ENCODE measurements at places on chromosomes 4 and X.

- no peak for DNase-seq
These were observed 11.9 kb downstream of the WDR17 start for GRCh38 chr4:176077561-176077960.

- DNase-seq: no peak
These were observed 42.5 kb downstream of the ADD1 start for GRCh38 chr4:2886161-2886560.

- no peak for DNase-seq
These were observed 101.9 kb downstream of the FBXW7 start for GRCh38 chr4:152434011-152434410.

DNA sequence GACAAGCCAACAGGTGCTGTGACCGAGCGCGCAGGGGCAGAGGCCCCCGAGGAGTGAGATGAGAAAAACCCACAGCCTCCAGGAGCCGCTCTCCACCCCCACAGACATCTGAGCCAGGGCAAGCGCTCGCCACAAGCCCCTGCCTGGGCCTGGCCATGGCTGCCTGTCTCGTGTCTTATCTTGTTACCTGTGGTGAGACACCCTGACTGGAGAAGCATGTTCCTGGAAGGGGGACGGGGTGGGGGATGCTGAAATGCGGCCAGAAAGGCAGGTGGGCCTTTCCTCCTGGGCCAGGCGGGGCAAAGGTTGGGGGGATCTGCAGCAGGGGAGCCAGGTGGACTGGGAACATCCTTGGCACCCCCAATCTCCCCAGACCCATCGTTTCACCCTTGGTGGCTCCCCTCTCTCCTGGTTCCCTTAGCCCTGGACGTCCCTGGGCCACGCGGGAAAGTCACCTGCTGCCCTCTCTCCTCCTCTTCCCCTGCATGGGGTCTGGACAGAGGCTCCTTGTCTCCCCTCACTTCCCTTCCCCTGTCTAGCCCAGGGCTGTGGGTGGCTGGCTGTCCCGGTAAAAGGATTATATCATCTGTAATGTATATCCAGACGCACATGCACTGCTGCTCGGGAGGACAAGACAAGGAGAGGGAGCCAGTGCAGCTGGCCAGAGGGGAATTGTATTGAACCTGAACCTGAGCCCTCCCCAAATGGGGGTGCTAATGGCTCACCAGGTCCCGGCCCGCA, 8.4 kb upstream of the DUSP9 start:
- DNase-seq: no peak

- peak; percentile 18 for DNase-seq
These were observed 5.4 kb downstream of the STBD1 start for GRCh38 chr4:76311896-76312331.

DNA sequence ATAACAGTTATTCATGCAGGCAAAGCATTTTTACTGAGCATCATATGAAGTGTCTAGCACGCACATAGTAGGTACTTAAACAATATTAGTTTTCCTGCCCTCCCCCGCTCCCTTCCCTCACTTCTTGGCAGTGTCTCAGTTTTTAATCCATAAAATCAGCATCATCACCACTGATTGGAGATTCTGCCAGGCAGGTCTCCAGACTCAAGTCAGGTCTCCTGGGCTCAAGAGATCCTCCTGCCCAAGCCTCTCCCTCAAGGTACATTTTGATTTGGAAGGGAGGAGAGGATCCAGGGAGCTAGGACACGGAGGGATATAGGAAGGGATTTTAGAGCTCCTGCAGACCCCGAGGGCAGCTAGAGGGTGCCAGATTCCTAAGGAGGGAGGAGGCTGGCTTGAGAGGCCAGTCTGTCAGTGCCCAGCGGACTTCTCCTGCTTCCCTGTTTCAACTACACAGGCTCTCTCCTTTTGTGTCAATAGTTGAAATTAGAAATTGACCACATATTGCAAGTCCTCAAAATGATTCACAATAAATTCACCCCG, 4.4 kb upstream of the FAT1 start:
- no peak for DNase-seq

- no peak for DNase-seq
These were observed 135.8 kb upstream of the NDST3 start for GRCh38 chr4:117898496-117898895.

DNA sequence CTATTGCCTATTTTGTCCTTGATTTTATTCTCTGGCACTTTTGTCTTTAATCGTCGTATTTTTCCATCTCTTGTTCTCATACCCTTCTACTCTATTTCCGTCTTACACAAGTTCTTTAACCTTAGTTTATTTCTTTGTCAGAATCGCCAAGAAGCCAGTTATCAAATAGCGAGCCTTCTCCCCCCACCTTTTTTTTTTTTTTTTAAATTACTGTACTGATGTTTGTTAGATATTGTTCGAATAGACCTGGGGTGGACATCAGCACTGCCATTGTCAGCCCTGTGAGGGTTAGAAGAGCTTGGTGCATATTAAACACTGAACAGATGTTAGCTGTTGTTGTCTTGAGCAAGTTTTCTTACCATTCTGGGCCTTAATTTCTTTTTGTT, 1.2 kb downstream of the SPCS3 start:
- DNase-seq: no peak

- no peak for DNase-seq
These were observed 2637.0 kb downstream of the PCDH7 start for GRCh38 chr4:33357121-33357520.

- DNase-seq: no peak
These were observed 99.8 kb upstream of the RAI2 start for GRCh38 chrX:17960891-17961290.

- DNase-seq: no peak
These were observed 13.7 kb downstream of the LINC00632 start for GRCh38 chrX:140723121-140723715.

GRCh38 chrX:142089193-142089592, 115.9 kb downstream of the MAGEC2 start:
- peak; percentile 2 for DNase-seq

DNA sequence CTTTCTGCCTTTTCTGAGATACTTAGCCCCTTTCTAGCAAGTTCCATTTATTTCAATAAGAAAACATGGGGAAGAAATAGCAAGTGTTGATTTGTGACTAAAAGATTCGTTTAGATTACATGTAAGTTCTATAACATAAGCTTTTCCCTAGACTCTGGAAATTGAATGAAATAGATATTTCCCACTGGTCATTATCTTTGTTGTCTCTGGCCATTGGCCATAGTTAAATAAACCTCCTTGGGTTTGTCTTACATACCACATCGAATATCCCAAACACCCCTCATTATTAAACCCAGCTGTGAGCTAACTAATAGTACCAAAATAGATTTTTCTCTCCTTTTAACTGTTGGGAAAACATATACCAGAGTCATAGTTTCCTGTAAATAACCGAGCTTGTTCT, 534.8 kb downstream of the IQCM start:
- DNase-seq: peak; percentile 16

GRCh38 chr4:36761607-36762006, 480.2 kb downstream of the DTHD1 start:
- no peak for DNase-seq

DNA sequence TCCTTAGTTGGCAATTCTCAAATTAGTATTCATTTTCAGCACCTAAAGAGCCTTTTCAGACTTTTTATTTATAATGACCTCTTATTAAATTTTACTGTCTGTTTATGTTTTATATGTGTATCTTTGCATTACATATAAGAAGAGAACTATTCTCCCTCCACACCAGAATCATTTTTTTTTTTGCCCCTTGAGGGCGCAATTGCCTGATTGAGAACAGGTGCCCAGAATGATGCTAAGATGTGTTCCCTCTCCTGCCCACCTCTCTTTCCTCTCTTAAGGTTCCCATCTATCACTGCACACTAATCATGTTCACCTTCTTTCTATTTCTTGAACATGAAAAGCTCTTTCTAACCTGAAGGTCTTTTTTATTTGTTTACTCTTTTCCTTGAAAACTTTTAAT, 44.2 kb upstream of the ADAM29 start:
- DNase-seq: no peak

GRCh38 chrX:45506149-45506730, 305.6 kb upstream of the DIPK2B start:
- DNase-seq: no peak

- DNase-seq: no peak
These were observed 201.7 kb downstream of the SPRY1 start for GRCh38 chr4:123598331-123598730.

GRCh38 chr4:153027866-153028265, 91.7 kb downstream of the FHDC1 start:
- DNase-seq: no peak

DNA sequence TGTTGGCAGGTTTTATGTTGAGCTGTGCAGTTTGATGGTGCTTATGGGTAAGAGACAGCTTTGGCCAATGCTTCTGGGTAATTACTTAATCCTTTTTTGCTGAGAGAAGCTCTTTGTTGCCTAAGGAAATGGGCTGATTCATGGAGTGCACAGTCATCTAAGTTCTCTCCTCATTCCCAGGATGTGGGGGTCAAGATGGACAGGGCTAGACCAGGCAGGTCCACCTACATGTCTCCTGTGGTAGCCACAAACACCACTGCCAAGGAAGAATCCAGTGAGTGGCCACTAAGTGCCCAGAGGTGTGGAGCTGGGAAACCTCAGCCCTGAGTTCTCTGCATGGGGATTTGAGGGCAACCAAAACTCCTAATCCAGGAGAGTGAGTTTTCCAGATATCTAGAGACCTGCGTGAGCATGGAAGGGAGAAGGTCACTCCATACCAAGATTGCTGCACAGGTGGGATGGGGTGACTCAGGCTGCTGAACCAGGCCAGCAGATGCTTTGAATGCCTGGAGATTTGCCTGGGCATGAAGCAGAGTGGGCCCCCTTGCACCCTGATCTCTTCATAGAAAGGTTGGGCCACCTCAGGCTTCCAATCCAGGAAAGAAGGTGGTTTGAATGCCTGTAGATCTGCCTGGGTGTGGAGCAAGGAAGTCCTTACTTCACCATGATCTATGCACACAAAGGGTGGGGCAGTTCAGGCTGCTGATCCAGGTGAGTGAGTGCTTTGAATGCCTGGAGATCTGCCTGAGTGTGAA, 234.8 kb upstream of the GNPDA2 start:
- DNase-seq: no peak

GRCh38 chr4:27790911-27791310, 930.3 kb downstream of the STIM2 start:
- DNase-seq: peak; percentile 3

- no peak for DNase-seq
These were observed 116.5 kb upstream of the RBPJ start for GRCh38 chr4:26204249-26204825.

DNA sequence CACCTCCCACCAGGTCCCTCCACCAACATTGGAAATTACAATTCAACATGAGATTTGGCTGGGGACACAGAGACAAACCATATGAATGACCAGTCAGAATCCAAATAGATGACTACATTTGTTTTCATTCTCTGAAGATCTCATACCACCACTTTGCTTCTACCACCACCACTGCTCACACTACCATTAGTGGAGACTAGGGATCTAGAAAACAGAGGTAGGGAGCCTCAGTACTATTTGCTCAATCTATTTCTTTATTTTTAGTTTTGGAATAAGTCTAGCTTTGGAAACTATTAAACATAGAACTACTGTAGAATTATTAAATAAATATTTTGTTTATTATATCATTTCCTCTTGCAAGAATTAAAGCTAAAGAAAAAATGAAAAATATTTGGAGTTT, 727.9 kb downstream of the CCSER1 start:
- no peak for DNase-seq

- no peak for DNase-seq
These were observed 118.3 kb upstream of the GABRA2 start for GRCh38 chr4:46508216-46508615.

DNA sequence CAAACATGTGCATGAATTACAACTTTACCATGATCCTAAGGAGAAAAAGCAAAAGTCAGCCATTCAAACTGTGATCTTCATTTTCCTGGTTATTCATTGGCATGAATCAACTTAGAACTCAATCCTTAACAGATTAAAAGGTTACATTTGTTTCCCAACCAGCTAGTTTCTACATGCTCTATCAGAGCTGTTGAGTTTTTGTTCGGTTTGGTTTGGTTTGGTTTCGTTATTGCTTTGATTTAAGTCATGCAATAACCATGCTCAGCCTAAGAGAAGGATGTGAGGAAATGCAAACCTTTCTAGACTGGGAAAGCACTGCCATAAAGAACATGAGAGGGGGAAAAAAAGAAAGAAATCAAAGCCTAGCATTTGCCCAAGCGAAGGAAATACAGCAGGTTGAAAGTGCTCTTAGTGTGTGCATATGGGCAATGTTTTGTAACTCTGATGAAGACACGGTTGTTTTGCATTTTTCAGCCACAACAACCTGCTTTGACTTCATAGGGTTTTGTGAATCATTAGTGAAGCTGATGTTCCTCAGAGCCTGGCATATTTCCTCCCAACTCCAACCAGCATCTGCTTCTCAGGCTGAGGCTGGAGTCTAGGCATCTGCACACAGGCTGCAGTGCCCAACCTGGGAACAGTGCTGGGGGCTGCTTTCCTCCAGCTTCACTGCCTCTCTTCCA, 234.3 kb downstream of the ZNF674 start:
- DNase-seq: no peak

DNA sequence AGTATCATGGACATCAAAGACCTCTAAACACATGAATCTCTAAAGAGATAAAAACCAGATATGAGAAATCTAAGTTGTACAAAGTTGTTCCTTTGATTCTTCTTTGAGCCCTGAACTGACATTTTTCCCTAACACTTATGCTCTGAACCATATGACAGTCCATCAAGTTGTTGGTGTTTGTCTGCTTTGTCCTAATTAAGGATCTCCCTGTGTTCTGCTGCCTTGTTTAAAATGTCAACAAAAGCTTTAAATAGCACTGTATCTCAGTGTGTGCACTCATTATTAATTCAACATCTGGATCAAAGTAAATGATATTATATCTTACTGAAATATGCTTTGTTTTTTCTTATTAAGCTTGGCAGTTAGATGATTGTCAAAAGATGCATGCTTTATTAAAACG, 321.8 kb downstream of the MAPK10 start:
- no peak for DNase-seq

GRCh38 chrX:17299206-17299605, 75.8 kb upstream of the NHS start:
- DNase-seq: peak; percentile 2

GRCh38 chr4:47155919-47156318, 124.6 kb downstream of the GABRB1 start:
- no peak for DNase-seq

DNA sequence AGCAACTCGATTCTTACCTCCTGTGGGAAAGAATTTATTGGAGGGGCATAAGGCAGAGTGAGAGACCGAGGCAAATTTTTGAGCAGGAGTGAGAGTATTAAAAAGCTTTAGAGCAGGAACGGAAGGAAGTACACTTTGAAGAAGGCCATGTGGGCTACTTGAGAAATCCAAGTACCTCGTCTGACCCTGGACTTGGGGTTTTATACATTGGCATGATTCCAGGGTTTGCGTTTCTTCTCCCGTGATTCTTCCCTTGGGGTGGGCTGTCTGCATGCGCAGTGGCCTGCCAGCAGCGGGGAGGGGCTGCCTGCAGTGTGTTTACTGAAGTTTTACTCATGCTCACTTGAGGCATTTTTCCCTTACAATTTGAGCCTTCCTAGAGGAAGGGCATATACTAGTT, 3.4 kb downstream of the GALNT7 start:
- no peak for DNase-seq

DNA sequence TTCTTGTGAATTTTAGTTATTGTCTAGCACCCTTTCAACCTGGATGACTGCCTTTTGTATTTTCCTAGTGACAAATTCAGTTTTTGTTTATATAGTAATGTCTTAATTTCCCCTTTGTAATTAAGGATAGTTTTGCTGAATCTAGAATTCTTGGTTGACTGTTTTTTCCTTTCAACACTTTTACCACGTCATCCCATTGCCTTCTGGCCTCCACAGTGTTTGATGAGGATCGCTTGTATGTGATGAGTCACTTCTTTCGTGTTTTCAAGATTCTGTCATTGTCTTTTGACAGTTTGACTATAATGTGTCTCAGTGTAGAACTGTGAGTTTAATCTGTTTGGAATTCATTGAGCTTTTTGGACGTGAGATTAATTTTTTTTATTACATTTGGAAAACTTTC, 30.1 kb downstream of the KDM6A start:
- peak; percentile 60 for DNase-seq

Data from foreskin fibroblast (primary cell).